Hypothalamus (tissue), 51 donors: ENCODE measurements at places on chromosomes 1 and 21.

- DNase-seq = no peak
These were observed 1.0 kb downstream of the TRMT1L start for GRCh38 chr1:185155600-185156287.

DNA sequence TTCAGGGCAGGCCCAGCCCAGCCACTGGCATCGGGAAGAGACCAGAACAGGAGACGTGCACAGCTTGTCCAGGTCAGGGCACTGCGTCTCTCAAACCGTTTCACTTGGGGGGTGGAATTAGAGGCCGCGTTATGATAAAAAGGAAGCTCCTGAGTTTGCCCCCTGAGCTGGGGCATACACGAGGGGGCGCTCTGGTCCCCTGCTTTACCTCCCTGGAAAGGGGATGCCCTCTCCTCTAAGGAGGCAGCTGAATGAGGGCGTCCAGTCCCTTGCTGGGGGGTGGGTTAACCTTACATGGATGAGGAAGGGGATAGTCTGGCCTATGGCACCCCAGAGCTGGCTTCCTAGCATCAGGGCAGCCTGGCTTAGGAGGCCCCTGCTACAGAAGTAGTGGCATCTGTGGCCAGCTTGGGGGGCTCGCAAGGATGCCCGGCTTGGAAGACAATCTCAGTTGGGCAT, 2.3 kb downstream of the MYOG start:
- DNase-seq = no peak

DNA sequence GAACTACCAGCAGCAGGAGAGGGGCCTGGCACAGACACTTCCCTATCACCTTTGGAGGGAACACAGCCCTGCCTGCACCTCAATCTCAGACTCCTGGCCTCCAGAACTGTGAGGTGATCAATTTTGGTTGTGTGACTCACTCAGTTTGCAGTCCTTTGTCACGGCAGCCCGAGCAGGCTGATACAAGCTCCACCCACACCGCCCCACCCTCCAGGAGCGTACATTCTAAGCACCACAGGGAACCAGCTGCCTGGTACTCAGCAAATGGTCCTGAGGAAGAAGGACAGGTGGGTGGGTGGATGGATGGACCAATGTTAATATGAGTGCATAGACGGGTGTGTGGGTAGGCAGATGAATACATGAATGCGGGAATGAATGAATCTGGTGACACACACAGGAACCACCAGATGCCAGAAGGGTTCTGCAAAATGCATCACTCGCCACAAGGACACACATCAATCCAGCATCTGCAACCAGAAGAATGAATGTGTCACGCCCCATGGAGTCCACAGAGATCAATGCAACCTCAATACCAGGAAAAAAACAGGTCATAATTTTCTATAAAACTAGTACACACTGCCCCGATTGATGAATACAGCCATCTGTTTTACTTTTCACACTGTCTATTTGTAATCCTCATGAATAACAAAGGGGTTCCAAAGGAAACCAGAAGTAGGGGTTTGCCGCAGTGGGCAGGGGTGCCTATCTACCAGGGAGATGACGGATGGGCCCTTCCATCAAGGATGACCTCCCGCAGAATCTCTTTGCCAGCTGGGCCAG, 284.5 kb downstream of the NPHP4 start:
- DNase-seq = no peak

DNA sequence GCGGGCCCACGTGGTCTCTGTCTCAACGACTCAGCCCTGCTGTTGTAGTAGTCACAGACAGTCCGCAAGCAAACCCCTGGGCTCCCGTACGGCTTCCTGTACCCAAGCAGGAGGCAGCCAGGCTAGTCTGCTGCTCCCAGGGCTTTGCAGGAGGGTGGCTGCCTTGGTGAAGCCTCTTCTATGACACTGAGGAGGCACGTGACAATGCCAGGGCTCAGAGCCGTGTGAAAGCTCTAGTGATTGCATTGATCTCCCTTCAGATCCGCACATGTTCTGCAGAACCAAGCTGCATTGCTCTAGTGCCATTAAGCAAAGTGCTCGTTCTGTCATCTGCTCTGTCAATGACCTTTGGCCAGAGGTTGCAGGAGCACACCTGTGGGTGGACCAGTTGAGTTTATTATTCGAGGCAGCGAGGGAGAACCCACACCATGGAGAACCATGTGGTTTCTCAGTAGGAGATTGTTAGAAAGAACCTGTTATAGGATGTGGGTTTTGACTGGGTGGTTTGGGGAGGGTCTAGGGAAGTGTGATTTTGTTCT, 18.0 kb downstream of the UMODL1 start:
- DNase-seq = no peak

DNA sequence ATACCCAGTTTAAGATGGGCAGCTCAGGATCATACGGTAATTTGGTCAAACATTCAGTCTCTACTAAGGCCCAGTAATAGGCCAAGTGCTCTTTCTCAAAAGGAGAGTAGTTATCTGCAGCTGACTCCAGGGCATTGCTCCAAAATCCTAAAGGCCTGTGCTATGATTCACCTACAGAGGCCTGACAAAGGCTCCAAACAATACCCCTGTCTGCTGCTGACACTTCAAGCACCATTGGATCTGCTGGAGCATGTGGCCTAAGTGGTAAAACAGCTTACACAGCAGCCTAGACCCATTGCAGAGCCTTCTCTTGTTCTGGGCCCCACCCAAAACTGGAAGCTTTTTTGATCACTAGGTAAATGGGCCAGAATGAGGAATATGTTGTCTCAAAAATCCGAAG, 22.8 kb downstream of the SLAMF7 start:
- no peak for DNase-seq

GRCh38 chr1:47207803-47208373, 18.1 kb upstream of the PDZK1IP1 start:
- DNase-seq = no peak

- no peak for DNase-seq
These were observed 18.1 kb upstream of the WASF2 start for GRCh38 chr1:27507960-27508665.

DNA sequence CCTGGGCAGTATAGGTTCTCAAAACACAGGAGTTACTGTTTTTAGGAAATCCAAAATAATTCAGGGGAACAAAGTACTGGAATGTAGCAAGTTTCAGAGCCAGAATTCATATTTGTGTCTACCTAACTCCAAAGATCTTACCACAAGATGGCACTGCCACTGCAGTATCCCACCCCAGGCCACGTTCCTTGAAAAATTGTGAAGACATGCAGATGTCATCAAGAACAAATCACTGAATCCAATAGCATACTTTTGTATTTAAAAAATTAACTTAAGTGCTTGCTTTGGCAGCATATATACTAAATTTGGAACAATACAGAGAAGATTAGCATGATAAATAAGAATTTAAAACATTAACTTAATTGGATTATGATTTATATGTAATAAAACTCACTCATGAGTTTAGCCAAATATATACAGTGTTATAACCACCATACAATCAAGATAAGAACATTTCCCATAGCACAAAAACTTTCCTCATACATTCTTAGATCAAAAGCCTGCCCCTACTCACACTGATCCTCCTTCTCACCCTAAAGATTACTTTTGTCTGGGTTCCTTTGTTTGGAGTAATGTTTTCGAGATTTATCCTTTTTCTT, 209.9 kb downstream of the FAF1 start:
- DNase-seq = peak; percentile 0

GRCh38 chr1:30313176-30313575, 410.2 kb downstream of the MATN1 start:
- no peak for DNase-seq

DNA sequence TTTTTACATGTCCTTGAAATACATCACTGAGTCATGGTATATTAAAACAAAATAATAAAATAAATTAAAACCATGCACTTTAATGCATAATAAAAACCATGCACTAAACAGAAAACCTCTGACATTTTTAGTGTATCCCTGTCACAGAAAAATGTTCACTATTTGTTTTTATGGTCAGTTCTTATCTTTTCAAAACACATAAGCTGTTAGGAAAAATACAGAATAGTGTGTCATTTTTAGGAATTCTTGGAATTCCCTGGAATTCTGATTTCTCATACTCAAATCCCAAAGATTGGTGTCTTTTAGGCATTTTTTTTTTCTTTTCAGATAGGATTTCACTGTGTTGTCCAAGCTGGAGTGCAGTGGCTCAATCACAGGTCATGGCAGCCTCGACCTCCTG, 25.1 kb upstream of the TINAGL1 start:
- no peak for DNase-seq

GRCh38 chr1:18716785-18717678, 86.4 kb downstream of the PAX7 start:
- DNase-seq = no peak

DNA sequence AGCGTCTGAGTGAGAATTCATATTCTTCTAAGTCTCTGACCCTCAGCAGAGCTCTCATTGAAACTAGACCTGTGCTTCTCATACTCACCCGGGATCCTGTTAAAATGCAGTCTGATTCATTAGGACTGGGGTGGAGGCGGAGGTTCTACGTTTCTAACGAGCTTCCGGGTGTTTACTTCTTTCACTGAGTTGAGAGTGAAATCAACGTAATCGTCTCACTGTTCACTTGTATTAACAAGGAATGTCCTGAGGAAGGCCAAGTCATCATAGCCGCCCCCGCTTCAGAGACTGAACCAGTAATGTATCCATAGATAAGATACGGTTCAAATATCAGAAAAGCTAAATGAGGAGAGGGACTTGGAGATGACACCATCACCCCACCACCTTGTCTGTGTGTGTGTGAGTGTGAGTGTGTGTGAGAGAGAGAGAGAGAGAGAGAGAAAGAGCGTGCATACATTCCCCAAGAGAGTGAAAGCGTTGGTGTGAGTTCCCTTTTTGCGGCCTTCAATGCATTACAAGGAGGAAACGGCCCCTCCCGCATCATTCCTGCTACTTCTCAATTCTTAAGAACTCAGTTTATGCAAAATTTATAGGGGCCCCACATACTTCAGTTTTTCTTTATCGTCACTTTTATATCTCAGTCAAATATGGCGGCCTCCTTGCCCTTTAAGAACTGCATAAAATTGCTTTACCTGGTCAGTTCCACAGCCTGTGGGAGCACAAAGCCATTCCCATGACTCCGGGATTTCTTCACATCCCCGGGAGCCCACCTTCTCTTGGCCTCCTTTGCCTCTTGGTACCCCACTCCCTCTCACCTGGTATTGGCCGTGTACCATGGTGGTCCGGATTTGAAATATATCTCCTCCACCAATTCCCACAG, 19.8 kb downstream of the KMO start:
- no peak for DNase-seq

GRCh38 chr21:26952374-26953066, 14.4 kb downstream of the ADAMTS5 start:
- DNase-seq = no peak

DNA sequence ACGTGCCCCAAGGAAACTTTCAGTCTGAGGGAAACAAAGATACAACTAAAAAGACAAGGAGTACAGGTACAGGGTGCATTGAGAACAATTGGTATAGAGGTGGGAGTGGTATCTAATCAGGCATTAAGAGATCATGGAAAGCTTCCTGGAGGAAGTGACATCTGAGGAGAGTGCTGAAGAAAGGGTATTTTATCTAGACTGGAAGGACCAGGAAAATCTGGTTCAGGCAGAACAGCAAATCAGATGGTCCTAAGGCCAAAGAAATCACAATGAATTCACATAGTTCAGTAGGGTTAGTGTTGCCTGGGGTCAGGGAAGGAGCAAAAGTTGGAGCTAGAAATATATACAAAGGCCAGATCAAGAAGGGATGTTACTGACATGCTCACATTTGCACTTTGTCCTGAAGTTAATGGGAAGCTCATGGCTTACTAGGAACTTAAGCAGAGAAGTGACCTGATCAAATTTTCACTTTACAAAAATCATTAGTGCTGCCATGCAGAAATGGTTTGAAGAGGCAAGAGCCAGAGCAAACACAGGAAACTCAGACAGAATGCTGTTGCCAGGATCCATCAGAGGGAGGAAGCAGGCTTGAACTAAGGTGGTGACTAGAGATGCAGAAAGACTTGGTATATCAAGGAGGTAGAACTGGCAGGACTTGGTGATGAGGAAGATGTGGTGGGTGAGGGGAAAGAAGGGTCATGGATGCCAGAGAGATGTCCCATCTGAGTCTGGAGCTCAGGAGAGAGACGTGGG, 14.5 kb upstream of the CTTNBP2NL start:
- no peak for DNase-seq

DNA sequence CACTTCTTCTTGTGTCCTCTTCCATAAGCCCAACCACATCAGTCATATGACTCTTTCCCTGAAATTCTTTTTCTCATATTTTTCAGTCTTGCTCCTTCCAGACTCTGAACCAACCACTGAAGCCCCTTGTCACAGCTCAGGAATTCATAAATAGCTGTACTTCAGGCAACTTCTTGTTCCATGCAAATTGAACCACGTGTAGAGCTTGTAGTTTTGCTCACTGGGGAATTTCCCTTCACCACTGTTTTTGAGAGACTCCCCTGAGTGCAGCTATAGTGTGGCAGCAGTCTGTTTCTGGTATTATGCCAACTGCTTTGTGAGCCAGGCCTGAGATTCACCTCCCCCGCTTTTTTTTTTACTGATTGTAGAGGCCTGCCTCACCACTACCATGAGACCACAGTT, 150.3 kb upstream of the SPAG17 start:
- no peak for DNase-seq

GRCh38 chr1:165442653-165443052, 2.3 kb downstream of the RXRG start:
- DNase-seq = no peak

DNA sequence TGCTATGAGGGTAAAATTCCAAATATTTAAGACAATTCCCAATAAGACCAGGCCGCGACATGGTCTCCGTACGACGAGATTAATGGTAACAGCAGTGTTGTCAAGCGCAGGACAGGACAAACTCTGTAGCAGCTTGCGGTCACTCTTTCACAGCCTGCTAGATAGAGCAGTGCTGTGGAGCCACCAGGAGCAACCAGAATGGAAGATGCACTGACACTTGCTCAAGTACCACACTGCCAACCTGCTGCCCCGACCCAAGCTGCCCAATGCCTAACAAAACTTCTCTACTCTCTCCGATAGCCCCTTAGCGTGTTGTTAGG, 636 bp downstream of the WARS2 start:
- DNase-seq = no peak

DNA sequence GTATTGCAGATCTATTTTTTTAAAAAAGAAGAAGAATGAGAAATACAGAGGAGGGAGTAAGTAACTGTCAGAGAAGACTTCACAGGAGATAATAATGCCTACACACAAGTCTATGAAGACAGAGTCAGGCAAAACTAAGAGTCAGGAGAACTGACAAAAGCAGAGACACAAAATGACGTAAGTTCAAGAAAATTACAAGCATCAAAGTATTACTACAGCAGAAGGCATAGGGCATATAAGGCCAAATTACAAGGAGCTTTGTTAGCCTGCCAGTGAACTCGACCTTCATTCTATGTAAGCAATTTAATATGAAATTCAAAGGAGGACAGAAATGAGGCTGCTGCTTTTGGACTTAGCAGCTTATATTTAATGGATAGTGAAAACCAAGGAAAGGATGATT, 23.7 kb downstream of the FAF1 start:
- DNase-seq = no peak

GRCh38 chr1:10646347-10646861, 150.0 kb downstream of the CASZ1 start:
- DNase-seq = no peak
